Activated naive CD4-positive, alpha-beta T cell treated with anti-CD3 and anti-CD28 coated beads, Interleukin-2, amount 10 ng/mL, durations not matched to agents 5 hours and 36 hours (primary cell): ENCODE measurements at places on chromosomes 2 and 18. TPM values are rescaled to one million over a fixed set of nuclear protein-coding genes. Genes with fewer than 3 reads are reported as not detected.

Gene B3GNT7
- not detected for total RNA-seq

Gene SH3RF3
- 0.43 TPM for total RNA-seq

Gene RAX
- total RNA-seq, result not detected

Gene CD28
- total RNA-seq, result 128 TPM

Gene AKAIN1
- not detected for total RNA-seq

Gene SALL3
- not detected for total RNA-seq

Gene ZNF532
- 1.4 TPM for total RNA-seq

Gene PRADC1
- total RNA-seq, result 12.7 TPM

Gene SH2D6
- total RNA-seq, result 0.18 TPM

Gene MC2R
- not detected for total RNA-seq

Gene UGT1A3
- not detected for total RNA-seq
